ENCODE measurements at places on chromosomes 6 and 20.
A peak's percentile ranks its signal among the peaks of the same experiment; 100 is the strongest.

DNA sequence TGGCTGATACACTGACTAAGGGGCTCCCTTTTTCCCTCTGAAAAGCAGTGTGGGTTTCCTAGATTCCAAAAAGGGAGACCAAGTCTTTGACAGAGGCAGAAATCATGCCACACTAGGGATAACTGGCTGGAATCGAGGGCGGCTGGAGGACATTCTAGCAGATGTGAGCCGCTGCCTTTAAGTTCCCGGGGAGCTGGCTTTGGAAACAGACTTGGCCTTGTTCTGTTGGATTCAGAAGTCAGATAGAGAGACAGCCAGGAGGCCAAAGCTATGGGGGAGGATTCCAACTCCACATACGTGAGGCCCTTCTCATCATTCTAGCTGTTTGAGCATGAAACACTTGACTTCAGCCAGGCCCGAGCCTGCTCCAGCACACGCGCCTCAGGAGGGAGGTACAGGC, 109.9 kb upstream of the FOXC1 start:
- no peak for DNase-seq

- no peak for DNase-seq
Measured at GRCh38 chr6:39084506-39084905, 30.5 kb downstream of the SAYSD1 start.

- no peak for DNase-seq
Measured at GRCh38 chr20:39835130-39835842, 853.8 kb downstream of the MAFB start.

DNA sequence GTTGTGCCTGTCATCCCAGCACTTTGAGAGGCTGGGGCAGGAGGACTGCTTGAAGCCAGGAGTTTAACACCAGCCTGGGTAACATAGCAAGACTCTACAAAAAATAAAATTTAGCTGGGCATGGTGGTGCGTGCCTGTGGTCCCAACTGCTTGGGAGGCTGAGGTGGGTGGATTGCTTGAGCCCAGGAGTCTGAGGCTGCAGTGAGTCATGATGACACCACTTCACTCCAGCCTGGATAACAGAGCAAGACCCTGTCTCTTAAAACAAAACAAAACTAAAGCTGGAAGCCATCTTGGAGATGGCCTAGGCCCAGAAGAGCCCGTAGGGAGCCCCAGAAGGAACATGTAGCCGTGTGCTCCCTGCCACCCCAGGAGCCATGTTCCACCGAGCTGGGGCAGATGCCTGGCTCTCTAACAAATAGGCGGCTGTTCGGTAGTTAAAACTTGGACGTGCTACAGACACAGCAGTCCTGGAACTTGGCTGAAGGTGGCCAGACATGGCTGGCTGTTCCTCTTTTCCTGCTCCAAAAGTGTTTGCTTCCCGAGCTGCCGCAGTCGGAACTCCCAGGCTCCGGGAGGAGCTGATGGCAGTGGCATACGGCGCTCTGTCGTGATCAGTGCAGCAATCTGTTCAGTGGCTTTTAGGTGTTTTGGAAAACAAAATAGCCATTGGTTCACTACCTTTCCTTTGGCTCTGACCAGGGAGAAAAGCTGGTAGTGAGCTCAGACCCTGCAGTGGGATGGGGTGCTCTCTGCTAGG, 37.0 kb downstream of the DYNLT1 start:
- no peak for DNase-seq

- no peak for DNase-seq
Measured at GRCh38 chr20:24963672-24964505, 14.8 kb downstream of the CST7 start.

GRCh38 chr20:23255716-23256385, 94.7 kb upstream of the NXT1 start:
- peak; percentile 39 for DNase-seq

DNA sequence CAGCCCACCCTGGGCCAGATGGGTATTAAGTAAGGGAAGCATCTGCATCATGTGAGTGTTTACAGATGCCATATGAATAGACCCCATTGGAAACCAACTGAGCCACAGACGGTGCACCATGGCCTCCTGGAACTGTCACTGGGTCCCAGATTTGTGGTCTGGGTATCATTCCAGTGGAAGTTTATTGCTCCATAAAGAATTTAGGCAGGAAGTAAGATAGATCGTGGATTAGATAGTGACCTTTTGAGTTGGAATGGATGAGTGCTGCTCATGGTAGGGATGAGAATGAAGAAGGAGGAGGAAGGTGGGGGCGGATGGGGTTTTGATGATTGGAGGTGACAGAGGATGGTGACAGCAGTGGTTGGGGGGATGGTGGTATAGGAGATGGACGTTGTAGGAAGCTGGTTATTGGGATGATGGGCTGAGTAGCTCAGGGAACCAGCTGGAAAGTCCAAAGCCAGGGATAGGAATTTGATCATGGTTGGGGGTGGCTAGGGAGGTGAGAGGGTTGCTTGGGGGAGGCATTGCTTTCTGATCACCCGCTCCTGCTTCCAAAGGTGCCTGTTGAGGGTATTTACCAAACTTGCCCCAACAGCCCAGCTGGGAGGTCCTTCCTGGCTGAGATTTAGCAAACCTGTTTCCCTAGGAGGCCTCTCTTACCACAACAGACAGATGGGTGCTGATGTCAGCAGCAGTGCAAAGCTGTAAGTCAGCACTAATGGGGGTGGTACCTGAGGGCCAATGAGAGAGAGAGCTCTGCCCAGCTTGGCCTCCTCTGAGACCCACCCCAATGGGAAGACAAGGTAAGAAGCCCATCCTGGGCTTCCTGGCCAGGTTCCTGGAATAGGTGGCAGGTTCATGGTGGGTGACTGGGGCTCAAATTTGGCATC, 78.0 kb downstream of the VEGFA start:
- DNase-seq, result peak; percentile 24

DNA sequence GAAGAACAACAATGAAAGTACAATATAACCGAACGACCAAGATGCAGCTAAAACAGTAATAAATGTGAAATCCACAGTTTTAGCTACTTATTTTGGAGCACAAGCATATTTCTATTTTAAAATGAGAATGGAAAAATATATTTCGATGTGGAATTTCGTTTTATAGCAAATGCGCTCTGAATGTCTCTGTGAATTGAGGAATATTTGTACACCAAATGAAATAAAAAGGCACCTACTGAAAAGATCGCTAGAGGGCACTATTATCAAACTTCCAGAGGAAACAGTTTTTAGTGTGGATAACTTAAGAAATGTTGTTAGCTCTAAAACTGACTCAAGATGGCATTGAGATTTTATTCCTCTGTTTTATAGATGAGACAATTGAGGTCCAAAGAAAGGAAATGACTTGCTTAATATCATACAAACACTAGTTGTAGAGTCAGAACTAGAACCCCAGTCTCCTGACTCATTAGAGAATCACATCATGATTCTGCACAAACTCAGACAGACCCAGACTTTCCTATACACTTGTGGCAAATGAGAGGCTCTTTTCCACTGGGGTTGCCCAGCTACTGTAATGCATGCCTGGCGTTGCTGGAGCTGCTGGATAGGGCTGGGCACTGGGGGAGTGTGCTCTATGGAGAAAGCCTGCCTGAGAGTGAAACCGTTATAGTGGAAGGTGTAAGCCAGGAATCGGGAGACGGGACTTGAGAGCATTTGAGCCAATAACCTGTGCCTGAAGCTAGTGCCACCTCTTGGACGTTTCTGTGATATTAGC, 51.9 kb downstream of the GCLC start:
- DNase-seq, result peak; percentile 55

Data from GM03348 (cell line).